ENCODE measurements at places on chromosomes 5 and 9. TPM values are rescaled to one million over a fixed set of nuclear protein-coding genes. Genes with fewer than 3 reads are reported as not detected.

DNA sequence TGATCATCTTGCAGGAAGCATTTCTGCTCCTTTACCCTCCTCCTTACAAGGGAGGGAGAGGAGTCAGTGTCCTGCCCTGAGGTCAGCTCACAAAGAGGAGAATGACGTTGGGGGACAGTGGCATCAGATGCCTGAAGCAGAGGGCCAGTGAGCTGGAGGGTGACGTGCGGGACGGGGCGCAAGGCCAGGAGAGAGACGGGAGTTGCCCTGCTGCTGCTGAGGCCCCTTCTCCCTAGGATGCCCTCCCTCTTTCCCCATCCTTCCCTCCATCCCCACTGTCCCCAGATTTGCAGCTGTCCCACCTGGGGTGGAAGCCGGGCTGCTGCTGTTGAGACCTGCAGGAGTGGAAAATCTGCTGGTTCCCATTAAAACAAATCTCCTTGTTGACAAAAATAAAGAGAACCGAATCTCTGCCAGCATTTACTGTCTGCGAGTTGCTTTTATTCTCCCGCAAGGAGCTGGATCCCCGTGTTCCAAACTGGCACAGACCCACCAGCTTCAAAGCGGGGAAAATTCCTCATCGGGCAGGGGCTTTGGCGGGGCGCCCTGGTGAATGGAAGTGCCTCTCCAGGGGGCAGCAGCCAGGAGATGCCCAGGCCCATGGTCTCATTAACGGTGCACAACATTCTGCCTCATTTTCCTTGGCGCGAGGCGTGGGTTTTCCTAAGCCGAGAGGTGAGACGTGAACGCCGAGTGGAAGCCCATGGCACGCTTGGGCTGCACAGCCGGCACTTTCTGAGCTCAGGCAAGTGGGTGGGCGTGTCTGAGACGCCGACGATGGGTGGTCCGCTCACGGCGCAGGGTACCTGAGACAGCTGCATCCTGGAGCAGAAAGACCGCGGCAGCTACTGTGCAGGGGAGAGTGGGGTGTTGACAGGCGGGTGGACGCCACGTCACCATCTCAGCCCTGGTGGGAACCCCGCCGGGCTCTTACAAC lies 13.9 kb upstream of the COL5A1 start:
- no peaks in the 10 kb centered on the region for H3K27me3 ChIP-seq
- H3K4me3 ChIP-seq = no peak overlapping the region
- no peaks in the 10 kb centered on the region for H3K4me1 ChIP-seq
- H3K36me3 ChIP-seq = no peaks in the 10 kb centered on the region
- no peak for DNase-seq

DNA sequence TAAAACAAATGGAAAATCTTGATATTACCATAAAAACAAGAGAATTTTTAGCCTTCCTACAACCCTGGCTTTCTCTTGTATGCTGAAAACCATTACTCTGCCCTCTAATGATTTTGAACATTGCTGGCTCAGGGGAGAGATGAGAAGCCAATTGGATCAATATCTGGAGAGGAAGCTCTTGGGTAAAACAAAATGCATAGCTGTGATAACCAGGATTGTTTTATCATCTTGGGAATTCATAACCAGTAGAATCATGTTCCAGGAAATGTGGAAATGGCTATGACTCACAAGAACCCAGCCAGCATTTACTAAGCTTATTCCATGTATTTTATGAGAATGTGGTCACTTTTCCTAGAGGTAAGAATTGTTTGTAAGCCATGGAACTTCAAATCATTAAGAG lies 51.1 kb upstream of the CTNND2 start:
- no peaks in the 10 kb centered on the region for H3K36me3 ChIP-seq
- no peaks in the 10 kb centered on the region for H3K27me3 ChIP-seq
- no peaks in the 10 kb centered on the region for H3K4me1 ChIP-seq
- DNase-seq = no peak
- H3K4me3 ChIP-seq = no peak overlapping the region

DNA sequence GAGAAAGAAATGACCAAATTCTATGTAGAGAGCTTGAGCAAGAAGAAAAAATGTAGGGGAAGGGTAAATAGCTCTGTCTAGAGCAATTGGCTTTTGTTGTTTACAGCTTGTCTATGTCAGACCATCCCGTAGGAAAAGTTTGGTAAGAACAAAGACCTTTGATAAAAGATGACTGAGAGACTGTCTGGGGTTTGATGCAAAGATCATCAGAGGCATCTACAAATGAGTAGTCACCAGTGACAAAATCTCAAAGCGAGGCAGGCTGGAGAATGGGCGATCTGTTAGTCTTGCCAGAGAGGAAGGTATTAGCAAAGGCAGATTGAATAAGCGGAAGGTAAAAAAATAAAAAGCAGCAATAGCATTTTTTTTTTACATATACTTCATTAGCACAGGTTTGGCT lies 125.0 kb upstream of the RASGRF2 start:
- H3K27ac ChIP-seq = no peak overlapping the region
- H3K36me3 ChIP-seq = 0 out of 2 replicates have a peak, but pooled peaks cover 2% of the 10 kb centered on the region
- no peaks in the 10 kb centered on the region for H3K27me3 ChIP-seq

GRCh38 chr5:35903631-35904203 lies 34.7 kb downstream of the CAPSL start:
- no peaks in the 10 kb centered on the region for H3K27me3 ChIP-seq
- H3K27ac ChIP-seq = peak overlapping the region; percentile 66
- H3K4me3 ChIP-seq = no peak overlapping the region
- H3K36me3 ChIP-seq = no peaks in the 10 kb centered on the region
- DNase-seq = no peak
- H3K4me1 ChIP-seq = peaks cover 51% of the 10 kb centered on the region

DNA sequence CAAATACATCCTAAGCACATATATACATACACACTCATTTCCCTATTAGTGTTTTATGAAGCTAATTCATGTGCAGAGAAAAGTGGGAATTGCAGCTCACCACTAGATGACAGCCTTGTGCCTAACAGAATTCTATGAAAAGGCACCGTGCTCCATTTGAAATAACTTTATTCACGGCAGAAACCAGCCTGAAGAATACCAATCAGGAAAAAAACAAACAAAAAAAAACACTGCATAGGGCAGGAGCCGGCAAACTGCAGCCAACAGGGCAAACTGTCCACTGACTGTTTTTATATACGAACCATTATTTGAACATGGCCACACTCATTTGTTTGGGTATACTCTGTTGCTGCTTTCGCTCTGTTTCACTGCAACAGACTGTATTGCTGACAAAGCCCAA lies 33.6 kb downstream of the ERMP1 start:
- no peaks in the 10 kb centered on the region for H3K4me1 ChIP-seq
- H3K4me3 ChIP-seq = no peak overlapping the region
- no peaks in the 10 kb centered on the region for H3K27me3 ChIP-seq
- no peak overlapping the region for H3K27ac ChIP-seq
- peaks cover 23% of the 10 kb centered on the region for H3K36me3 ChIP-seq

GRCh38 chr9:124392871-124393460 lies 22.3 kb downstream of the PSMB7 start:
- DNase-seq = no peak
- peaks cover 5% of the 10 kb centered on the region for H3K4me1 ChIP-seq
- H3K27me3 ChIP-seq = no peaks in the 10 kb centered on the region
- no peak overlapping the region for H3K4me3 ChIP-seq

DNA sequence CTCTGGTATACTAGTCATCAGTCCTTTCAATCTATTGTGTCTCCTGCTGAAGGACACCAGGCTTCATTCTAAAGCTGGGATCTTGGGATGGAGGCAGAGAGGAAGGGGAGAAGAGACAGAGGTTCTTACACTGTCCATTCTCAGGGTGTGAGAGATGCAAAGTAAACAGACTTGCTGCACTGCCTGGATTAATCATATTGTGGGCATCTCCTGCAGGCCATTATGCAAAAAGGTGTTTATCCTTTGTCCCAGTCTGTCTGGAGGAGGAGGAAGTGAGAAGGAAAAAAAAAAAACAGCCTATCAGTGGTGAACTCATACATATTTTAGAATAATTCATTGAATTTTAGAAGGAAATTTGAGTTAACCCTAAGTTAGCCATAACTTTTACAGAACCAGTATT lies 92.9 kb upstream of the TNPO1 start:
- no peak overlapping the region for H3K4me3 ChIP-seq
- H3K36me3 ChIP-seq = no peaks in the 10 kb centered on the region
- no peak for DNase-seq
- no peaks in the 10 kb centered on the region for H3K27me3 ChIP-seq
- no peak overlapping the region for H3K27ac ChIP-seq
- H3K4me1 ChIP-seq = no peaks in the 10 kb centered on the region

DNA sequence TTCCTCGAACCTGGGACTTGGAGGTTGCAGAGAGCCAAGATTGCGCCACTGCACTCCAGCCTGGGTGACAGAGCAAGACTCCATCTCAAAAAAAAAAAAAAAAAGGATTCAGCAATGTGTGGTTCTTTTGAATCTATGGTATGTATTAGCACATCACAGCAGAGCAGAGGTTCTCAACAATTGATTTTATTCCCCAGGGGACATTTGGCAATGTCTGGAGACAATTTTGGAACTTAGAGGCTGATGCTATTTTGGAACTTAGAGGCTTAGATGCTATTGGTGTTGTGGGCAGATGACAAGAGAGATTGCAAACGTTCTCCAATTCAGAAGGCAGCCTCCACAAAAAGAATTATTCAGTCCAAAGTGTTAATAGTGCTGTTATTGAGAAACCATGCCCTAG lies 115.2 kb downstream of the TMC1 start:
- no peaks in the 10 kb centered on the region for H3K27me3 ChIP-seq
- no peak overlapping the region for H3K27ac ChIP-seq
- DNase-seq = no peak
- H3K4me3 ChIP-seq = no peak overlapping the region
- no peaks in the 10 kb centered on the region for H3K36me3 ChIP-seq

The PDE8B gene
- polyA plus RNA-seq = 0.37 TPM

The DPYSL3 gene
- 0.27 TPM for polyA plus RNA-seq

The IER5L gene
- polyA plus RNA-seq = 0.18 TPM

The ADAMTSL2 gene
- polyA plus RNA-seq = not detected

Measured in GM12878 (cell line).